Memory B cell (primary cell): ENCODE measurements at places on chromosomes 11 and 22.

DNA sequence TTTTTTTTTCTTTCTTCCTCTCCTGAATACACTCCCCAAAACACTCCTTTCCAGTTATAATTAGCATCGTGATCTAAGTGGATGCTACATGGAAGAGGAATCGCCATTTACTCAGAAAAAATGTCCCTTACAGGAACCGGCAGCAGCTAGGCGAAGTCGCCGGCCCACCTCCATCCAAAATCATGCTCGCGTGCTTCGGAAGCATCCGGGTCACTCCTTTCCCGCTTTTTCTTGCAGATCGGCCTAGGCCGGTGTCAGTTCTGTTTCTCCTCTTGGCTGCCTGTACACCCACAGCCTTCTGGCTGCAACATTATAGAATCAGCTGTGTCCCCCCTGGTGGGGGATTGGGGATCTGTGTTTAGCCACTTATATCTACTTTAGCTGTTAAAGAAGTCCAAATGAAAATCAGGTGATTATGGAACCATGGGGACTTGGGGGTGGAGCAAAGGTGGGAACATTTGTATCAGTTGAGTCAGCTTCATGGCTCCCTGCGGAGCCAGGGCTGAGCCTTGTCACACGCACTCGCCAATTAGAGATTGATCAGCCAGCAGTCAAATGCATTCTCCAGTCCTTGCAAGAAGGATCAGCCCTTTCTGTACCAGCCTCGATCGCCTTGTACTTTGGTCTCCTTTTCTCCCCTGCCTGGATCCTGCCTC, 36.3 kb downstream of the ASRGL1 start:
- H3K36me3 ChIP-seq = peaks cover 1% of the 10 kb centered on the region
- no peaks in the 10 kb centered on the region for H3K27me3 ChIP-seq
- peaks cover 6% of the 10 kb centered on the region for H3K4me1 ChIP-seq
- no peak overlapping the region for H3K4me3 ChIP-seq

DNA sequence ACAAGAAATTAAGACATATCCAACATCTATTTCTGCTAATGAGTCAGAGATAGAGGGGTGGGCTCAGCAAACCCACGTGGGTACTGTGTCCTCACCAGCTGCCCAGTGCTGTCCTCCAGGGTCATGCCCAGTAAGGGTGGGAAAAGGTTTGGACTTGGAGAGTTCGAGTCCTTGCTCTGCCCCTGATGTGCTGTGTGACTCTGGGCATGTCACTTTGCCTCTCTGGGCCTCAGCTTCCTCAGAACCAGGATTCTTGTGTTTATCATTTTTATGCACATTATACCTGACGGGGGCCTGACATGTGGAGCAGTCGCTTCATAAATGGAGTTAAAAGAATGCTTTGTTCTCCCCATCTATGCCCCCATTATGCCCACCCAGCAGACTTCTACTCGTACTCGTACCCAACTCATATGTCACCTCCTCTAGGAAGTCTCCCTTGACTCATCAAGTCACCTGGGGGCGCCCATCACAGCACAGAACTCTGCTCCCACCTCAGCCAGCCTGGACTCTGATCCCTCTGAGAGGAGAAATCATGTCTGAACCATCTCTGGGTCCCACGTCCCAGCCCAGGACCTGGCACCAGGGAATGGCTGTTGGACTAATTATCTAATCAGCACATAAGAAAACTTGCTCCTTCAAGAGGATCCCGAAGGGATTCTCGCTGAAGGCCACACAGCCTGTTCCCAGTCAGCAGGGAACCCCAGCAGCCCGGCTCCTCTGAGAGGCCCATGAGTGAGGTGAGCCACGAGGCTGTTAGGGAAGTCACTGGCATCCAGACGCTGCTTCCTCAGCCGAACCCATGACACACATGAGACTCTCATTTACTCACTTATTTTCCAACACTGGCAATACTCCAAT, 38.7 kb upstream of the TSKU start:
- no peak for DNase-seq
- H3K36me3 ChIP-seq = no peaks in the 10 kb centered on the region
- H3K4me3 ChIP-seq = no peak overlapping the region
- H3K27me3 ChIP-seq = peaks cover 12% of the 10 kb centered on the region
- H3K27ac ChIP-seq = no peak overlapping the region
- no peaks in the 10 kb centered on the region for H3K4me1 ChIP-seq

- no peaks in the 10 kb centered on the region for H3K27me3 ChIP-seq
- H3K27ac ChIP-seq = no peak overlapping the region
- DNase-seq = no peak
These were observed 7.0 kb downstream of the CCND1 start for GRCh38 chr11:69647761-69648497.

DNA sequence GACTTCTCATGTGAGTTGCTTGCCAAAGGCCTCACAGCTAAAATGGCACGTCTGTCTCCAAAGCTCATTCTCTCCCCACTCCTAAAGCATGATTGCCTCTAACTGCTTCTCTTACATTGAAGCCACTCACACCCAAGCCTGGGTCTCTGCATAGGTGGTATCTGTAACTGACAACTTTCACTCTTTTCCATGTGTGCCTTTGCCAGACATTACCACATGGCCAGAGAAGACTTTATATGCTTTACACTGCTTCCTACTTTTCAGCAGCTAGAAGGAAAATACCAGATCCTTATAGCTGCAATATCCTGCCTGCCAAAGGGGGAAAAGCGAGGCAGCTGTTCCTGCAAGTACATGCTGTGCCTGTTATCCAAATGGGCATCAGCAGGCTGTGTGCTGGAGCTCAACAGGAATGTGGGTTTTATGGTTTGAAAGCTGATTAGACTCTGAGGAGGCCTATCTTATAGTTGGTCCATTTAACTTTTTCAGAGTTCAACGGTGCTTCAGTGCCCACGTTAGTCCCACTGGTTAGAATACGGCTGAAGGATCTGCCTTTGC, 547.1 kb downstream of the RAB38 start:
- DNase-seq = no peak
- H3K4me1 ChIP-seq = no peaks in the 10 kb centered on the region
- no peak overlapping the region for H3K4me3 ChIP-seq
- no peak overlapping the region for H3K27ac ChIP-seq
- H3K27me3 ChIP-seq = no peaks in the 10 kb centered on the region

DNA sequence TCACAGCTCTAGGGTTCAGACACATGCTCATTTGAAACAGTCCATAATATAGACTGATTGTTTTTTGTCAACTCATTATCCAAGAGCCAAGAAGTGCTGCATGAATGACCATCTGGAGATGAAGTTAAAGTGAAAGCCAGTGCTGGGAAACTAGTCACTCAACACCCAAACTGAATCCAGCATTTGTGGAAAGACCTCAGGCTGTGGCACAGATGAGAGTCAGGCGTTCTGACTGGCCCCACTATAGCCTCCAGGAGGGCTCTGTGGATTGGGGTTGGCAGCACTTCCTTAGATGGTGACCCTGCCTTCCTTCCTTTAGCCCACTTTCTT, 2.1 kb downstream of the FEZ1 start:
- H3K4me3 ChIP-seq = no peak overlapping the region
- no peak overlapping the region for H3K27ac ChIP-seq
- H3K27me3 ChIP-seq = peaks cover 25% of the 10 kb centered on the region
- H3K4me1 ChIP-seq = peaks cover 23% of the 10 kb centered on the region
- H3K36me3 ChIP-seq = no peaks in the 10 kb centered on the region

DNA sequence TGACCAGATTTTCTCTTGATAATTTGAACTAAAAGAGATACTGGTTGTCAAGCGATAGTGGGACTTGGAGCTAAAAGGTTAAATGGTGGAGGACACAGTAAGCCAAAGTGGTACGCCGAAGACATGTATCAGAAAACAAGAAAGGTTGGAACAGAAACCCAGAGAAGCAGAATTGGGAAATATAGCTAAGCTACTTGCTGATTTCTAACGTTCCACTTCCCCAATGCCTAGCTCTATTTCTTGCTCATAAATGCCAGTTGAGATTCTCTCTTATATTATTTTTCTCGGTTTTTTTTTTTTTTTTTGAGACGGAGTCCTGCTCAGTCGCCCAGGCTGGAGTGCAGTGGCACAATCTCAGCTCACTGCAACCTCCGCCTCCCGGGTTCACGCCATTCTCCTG, 12.7 kb downstream of the TMEM41B start:
- no peaks in the 10 kb centered on the region for H3K27me3 ChIP-seq
- no peak overlapping the region for H3K4me3 ChIP-seq
- no peak overlapping the region for H3K27ac ChIP-seq
- H3K4me1 ChIP-seq = peaks cover 5% of the 10 kb centered on the region
- peaks cover 4% of the 10 kb centered on the region for H3K36me3 ChIP-seq

GRCh38 chr11:60307507-60308195, 19.4 kb upstream of the MS4A6E start:
- no peaks in the 10 kb centered on the region for H3K27me3 ChIP-seq
- H3K4me3 ChIP-seq = no peak overlapping the region
- peaks cover 8% of the 10 kb centered on the region for H3K4me1 ChIP-seq
- H3K27ac ChIP-seq = peak overlapping the region; percentile 38
- H3K36me3 ChIP-seq = no peaks in the 10 kb centered on the region

DNA sequence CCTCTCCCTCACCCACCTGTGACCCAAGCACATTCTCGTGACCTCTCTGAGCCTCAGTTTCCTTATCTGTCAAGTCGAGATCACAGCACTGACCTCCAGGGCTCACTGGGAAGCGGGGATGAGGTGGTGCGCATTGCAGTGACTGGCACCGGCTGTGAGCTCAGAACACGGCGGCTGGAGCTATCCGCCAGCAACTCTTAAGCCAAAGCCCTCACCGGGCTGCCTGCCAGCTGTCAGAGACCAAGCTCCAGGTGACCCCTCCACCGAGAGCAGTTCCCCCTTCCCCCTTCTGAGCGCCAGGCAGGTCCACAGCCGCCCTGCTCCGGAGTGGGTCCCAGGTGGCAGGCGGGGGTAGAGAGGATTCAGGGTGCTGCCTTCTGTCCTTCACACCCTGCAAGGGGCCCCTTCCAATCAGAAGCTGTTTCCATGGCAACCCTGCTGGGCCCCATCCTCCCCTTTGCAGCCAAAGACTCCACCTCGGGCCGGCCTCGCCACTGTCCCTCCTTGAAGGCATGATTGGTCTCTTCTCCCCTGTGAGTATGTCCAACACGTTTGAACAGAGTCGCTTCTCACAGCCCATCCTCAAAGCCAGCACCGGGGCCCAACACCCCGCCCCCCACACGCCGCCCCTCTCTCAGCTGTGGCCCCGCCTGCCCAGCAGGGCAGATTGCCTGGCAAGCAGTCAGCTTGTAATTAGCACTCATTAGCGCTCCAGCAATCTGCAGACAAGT, 98.7 kb downstream of the WNT7B start:
- no peaks in the 10 kb centered on the region for H3K36me3 ChIP-seq
- no peak for DNase-seq
- H3K27me3 ChIP-seq = peaks cover 19% of the 10 kb centered on the region
- H3K27ac ChIP-seq = no peak overlapping the region
- H3K4me3 ChIP-seq = no peak overlapping the region
- no peaks in the 10 kb centered on the region for H3K4me1 ChIP-seq

DNA sequence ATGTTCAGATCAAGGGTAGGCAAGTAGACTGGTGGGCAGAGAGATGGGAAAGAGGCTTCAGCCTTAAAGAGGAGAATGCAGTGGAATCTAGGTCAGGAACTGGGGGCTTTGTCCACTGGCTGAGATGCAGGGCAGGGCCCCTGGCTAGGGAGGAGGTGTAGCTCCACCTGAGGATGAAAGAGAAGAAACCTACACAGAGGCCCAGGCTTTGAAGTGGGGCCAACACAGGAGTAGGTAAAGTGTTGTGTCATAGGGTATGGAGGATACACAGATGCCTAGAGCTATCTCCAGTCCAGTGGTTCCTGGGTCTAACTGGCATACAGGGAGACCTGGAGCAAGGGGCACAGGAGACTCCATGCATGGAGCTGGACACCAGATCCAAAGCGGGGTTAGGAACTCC, 73.5 kb downstream of the RASSF10 start:
- no peaks in the 10 kb centered on the region for H3K36me3 ChIP-seq
- DNase-seq = no peak
- no peak overlapping the region for H3K27ac ChIP-seq
- H3K4me1 ChIP-seq = no peaks in the 10 kb centered on the region

DNA sequence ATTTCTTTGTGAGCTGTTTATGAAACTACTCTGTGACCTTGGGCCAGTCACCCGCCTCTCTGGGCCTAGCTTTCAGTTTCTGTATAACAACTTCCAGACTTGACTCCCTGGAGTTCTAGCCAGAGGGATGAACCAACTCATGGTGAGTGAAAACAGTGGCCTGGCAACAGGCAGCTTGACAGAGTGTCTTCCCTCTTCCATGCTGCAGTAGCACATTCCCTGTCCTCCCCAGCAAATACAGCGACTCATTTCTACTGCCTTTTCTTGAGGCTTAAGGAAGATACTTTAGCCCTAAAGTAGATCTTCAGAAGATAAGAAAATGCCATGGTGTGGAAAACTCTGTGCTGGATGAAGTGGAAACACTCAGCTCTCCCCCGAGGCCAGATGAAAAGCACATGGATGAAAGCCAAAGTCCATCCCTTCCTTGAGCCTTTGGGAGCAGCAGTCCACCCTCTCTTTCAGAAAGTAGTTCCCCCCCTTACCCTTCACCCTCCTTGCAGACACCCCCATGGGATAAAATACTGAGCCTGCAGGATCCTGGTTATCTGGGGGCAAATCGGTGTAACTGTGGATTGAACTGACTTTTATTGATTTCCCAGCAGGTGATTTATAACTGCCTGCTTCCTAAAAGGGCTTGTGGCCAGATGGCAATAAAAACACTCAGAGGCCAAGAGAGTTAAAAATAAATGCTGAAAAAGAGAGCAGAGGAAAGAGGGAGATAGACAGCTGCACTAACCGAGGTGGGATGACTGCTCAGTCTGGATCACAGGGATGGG, 24.1 kb downstream of the IRAG1 start:
- peaks cover 6% of the 10 kb centered on the region for H3K27me3 ChIP-seq
- H3K4me1 ChIP-seq = peaks cover 14% of the 10 kb centered on the region
- H3K27ac ChIP-seq = no peak overlapping the region
- DNase-seq = no peak
